NCI-H1417 (cell line): ENCODE measurements at places on chromosomes 2 and 18.
A peak's percentile ranks its signal among the peaks of the same experiment; 100 is the strongest.

DNA sequence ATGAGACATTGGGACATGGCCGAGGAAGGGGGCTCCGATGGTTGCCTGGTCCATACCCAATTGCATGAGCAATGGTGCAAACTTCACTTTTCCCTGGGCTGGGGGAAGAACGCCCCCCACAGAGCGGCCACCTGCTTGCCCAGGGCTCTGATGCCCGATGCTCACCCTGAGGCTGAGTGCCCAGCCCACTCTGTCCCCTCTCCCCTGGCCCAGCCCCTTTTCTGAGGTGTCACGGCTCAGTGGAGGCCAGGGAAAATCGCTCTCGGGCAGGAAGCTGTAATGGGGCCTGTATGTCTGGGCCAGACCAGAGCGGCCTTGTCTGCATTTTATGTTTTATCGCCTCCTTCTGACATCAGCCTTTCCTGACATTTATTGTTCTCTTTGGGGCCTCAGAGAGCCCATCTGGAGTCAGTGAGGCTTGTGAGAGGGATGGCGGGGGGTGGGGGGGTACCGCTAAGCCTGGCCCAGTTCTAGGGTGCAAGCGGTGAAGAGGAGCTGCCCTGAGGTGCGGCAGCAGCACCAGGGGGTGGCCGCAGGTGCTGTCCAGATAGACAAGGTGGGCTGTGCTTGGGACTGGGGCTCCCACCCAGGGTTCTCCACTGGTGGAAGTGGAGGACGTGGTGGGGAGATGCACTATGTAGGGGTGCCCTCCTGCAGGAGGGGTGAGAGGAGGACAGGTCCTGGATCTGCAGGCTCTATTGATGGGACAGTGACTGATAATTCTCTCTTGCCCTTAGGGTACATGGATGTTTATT, 46.2 kb downstream of the INHBB start:
- DNase-seq, result no peak

DNA sequence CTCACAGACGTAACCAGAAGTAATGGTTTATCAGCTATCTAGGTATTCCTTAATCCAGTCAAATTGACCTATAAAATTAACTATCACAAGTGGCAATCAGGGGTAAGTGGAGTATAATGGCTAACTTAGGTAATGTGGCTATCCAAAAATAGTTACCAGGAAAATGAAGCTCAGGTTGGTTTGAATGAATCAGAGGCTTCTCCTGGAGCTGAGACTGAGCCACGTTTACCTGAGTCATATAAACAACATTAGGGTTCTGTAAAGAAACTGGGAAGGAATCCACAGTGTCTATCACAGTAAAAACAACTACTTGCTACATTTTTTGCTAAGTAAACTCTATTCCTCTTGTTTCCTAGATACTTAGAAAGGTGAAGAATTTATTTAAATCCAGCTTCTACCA, 236.0 kb upstream of the SPHKAP start:
- DNase-seq, result no peak

- no peak for DNase-seq
Observed at GRCh38 chr18:58091099-58091611, 47.1 kb downstream of the NEDD4L start.

DNA sequence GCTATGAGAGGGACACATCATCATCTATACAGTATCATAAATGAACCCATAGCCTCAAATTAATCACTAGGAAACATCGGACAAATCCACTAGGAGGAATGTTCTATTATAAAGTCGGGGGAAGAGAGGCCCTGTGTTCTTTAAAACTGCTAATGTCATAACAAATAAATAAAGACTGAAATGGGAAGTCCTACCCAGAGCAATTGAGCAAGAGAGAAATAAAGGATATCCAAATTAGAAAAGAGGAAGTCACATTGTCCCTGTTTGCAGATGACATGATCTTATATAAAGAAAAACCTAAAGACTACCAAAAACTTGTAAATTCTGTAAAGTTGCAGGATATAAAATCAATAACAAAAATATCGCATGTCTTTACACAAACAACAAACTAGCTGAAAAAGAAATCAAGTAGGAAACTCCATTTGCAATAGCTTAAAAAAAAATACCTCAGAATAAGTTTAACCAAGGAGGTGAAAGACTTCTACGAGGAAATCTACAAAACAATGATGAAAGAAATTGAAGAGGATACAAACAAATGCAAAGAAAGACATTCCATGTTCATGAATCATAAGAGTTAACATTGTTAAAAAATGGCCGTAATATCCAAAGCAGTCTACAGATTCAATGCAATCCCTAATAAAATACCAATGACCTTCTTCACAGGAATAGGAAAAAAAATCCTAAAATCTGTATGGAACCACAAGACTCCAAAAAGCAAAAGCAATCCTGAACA, 30.6 kb downstream of the RTN4 start:
- DNase-seq, result no peak

GRCh38 chr2:227759411-227760118, 13.9 kb downstream of the SCYGR8 start:
- DNase-seq, result no peak

DNA sequence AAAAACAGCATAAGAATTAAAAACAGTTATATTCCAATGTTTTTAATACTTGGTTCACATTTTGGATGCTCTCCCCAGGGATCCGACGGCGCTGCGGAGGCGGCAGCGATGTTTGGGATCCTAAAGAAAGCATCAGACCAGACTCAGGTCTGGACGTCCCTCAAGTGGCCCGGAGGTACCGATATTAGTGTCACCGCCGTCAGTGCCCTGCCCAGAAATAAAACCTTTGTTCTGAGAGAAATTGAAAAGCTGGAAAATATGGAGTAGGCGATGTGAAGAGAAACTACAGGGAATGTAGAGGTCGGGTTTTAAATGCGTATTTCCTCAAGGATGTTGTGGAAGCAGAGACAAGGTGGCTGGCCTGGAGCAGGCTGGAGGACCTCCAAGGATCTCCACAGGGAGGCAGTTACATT, 683 bp upstream of the TBC1D8 start:
- no peak for DNase-seq

GRCh38 chr2:162058973-162059668, 14.9 kb downstream of the DPP4 start:
- DNase-seq, result no peak

DNA sequence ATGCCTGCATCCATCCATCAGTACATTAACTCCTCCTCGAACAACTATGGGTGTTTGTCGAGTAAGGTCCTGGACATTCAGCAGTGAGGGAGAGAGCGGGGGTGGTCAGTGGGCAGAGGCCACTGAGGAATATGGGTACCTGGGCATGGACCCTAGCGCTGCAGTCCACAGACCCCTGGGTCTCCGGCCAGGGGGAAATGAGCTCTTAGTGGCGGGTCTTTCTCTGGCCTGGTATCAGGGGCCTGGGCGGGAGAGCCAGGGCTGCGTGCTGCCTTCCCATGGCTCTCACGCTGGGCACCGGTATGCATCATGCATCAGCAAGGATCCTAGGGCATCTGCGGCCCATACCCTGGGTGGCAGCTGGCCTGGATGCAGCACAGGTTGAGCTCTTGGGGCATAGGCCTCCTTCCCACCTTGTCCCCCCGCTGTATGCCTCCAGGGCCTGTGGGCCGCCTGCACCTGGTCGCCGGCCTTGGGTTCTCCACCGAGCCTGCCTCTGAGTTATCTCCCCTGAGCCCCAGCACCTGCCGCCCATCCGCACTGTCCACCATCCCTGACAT, 1.3 kb upstream of the MOCOS start:
- DNase-seq, result no peak

GRCh38 chr18:37694516-37694915, 128.9 kb upstream of the CELF4 start:
- DNase-seq, result no peak

DNA sequence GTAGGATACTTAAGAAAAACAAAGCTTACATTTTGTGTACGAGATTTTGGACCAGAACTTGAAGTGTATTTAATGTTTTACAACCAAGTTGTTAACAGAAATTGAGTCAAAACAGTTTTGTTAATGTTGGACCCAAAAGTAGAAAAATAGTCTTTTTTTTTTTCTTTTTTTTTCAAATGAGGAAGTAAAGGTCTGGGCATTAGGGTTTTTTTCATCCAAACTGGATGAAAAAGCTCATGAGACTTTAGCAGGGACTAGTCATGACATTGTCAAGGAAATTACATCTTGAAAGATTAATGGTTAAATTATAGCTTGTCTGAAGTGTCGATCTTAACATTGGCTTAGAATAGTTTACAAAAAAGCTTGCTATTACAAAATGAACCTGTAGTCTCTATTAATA, 32.3 kb downstream of the CCNT2 start:
- no peak for DNase-seq

GRCh38 chr2:111633643-111634042, 250.3 kb downstream of the ANAPC1 start:
- no peak for DNase-seq

DNA sequence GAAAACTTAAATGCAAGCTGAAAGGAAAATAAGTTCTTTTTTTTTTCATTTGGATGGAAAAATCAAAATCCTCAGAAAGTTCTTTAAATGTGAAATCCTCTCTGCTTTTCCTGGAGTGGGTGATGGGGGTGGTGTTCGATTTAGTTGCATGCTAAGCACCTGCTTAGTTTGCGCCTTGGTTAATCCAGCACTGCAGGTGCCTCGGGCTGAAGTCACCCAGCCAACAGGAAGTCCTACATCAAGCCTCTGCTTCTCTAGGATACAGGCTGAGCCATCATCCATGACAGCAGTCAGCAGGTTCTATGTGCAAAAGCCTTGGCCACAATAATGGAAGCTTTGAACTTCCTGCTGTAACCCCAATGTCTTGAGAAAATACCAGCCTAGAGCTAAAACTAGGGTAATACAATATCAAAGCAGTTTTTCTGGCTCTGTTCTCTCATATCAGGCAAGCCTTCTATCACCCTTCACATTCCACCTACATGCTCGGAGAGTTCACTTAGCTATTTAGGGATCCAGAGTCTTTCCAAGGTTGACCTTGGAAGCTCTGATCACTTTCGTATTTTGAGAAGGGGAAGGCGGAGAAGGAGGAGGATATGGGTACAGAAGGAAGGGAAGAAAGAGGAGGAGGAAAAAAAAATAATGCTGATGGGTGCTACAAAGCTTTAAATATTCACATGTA, 116.1 kb upstream of the LRRTM1 start:
- DNase-seq, result no peak

DNA sequence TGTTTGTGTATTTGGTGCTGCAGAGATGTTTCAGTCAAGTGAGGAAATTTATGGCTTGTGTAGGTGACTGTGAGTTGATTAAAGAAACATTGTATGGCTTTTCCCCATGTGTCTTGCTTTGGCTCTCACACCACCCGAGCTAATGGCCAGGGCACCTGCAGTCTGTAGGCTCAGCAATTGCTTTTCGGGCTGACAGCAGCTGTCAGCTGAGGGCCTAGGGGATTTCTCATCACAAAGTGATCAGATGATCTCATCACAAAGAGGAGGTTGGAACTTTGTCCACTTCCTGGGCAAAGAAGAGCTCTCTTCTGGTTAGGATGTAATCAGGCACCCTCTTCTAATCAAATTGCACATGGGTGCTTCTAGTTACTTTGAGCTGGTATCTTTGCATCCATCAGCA, 632.2 kb downstream of the SLC4A3 start:
- DNase-seq, result no peak

GRCh38 chr2:9703701-9704221, 73.0 kb upstream of the YWHAQ start:
- no peak for DNase-seq

GRCh38 chr2:64291181-64291580, 147.0 kb upstream of the PELI1 start:
- DNase-seq, result no peak

GRCh38 chr18:79857082-79857671, 59.4 kb downstream of the KCNG2 start:
- peak; percentile 62 for DNase-seq

DNA sequence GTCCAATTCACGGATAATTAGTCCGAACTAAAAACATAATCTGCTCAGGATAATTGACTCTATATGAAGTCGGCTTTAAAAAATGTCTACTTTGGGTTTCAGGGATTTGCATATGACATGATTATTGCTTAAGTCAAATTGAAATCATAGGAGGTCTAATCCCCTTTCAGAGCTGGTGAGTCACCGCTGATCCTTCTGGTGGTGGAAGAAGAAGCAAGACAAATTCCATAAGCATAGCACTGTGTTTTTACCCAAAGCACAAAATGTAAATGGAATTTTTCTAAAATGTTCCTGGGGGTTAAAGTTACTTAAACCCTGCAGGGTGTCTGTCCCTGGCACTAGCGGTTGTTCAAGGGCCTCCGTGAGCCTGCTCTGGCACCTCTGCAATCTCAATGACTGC, 460.2 kb downstream of the LRATD1 start:
- no peak for DNase-seq

GRCh38 chr2:42882756-42883155, 90.4 kb upstream of the HAAO start:
- DNase-seq, result no peak

DNA sequence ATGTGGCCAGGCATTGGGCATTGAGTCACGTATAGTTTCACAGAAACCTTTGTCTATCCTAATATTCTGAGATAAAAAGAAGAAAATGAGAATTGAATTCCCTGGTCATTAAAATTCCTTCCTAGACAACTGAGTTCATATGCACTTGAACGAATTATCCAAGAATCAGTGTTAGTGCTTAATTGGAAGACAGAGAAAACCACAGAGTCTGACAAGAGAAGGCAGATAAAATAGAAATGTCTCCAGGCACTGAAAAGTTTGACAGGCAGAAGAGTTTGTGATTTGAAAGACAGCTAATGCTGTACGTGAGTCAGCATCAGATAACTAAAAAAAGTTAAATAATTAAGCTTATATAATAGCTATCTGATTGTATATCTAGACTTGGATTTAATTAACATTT, 47.7 kb upstream of the TRIB2 start:
- DNase-seq, result no peak

DNA sequence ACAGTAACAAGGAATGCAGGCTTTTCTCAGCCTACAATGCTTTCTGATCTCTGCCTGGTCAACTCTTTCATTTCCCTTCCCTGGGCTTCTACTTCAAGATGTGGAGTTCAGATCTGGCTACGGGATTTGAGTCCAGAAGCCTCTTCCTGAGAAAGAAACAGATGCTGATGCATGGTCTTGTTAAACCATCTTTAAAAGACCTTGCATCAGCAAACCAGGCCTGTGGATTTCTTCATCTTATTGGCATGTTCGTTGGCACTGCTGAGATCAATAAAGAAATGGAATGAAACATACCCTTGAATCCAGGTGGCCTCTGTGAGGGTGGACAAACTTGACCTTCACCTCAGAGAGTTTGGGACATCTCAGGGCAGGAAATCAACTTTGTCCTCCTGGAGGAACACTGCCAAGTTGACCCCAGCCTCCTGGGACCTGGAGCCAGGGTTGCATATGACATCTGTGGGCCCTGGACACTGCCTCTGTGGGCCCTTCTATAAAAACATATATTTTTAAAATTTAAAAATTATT, 21.4 kb downstream of the IGFBP2 start:
- DNase-seq, result no peak

- DNase-seq, result no peak
Observed at GRCh38 chr2:172600557-172601008, 44.7 kb downstream of the PDK1 start.

DNA sequence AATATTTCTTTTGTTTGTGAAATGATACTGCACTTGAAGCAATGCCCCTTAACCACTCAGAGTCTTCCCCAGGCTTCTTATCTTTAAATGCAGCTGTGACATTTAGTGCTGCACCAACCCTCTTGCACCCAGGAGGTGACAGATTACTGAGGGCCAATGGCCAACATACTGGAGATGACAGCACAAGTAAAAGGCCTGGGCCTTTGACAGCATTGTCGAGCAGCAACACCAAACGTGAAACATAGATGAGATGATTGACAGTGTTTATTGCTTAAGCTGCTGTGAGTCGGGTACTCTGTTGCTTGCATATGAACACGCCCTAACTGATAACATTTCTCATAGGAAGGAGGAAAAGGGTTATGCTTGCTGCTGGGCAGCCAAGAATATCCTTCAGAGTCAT, 80.3 kb downstream of the THNSL2 start:
- DNase-seq, result no peak
